ENCODE measurements at places on chromosomes 16 and 17.

DNA sequence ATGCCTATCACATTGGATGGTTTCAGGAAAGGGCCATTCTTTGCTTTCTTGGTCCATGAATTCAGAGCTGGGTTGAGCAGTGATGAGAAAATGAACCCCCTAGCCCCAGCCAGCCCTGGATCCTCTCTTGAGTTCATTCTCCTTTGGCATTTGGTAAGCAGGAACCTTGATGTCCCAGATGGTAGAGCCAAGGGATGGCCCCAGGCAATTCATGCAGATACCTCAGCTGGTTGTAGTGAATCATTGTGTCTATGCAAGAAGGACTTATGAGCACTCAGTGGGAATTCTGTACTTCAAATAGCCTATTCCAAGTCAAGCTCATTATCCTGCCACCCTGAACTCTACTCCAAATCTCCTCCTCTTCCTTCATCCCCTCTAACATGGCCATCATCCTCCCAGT is 412.7 kb downstream of the UTP18 start:
- no peak for DNase-seq

GRCh38 chr17:80499961-80500665 is 23.7 kb upstream of the NPTX1 start:
- no peak for DNase-seq

DNA sequence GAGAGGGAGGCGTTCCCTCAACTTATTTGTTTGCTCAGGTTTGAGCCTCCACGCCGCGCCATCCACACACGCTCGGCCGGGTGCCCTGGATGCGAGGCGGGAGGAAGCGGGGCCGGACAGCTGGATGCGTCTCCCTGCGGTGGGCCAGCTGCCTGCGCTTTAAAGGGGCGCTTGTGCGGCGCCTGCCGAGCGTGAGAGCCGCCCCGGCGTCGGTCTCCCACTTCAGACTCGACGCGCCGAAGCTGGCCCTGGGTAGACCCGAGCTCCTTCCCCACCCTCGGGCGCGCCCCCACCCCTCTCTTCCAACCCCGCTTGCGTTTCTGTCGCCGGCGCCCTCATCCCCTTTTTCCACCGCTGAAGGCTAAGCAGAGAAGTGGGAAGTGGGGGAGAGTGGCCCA is 527 bp upstream of the CHAD start:
- no peak for DNase-seq

GRCh38 chr16:72568502-72568901 is 396.5 kb upstream of the PMFBP1 start:
- no peak for DNase-seq

DNA sequence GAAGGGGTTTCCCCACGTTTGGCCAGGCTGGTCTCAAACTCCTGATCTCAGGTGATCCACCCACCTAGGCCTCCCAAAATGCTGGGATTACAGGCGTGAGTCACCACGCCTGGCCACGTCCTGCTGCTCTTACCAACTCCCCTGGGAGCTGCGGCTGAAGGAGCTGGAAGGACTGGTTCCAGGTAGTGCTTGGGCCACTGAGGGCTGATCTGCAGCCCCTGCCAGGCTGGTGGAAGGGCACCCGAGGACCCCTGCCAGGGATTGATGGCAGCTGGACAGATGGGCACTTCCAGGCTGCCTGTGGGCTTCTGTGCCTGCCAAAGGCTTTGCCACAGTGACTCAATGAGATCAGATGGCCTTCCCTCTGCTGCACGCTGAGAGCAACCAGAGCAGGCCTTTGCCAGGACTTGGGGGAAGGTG is 2.3 kb downstream of the OXLD1 start:
- DNase-seq = no peak

GRCh38 chr17:43769859-43770258 is 8.9 kb downstream of the DUSP3 start:
- no peak for DNase-seq

DNA sequence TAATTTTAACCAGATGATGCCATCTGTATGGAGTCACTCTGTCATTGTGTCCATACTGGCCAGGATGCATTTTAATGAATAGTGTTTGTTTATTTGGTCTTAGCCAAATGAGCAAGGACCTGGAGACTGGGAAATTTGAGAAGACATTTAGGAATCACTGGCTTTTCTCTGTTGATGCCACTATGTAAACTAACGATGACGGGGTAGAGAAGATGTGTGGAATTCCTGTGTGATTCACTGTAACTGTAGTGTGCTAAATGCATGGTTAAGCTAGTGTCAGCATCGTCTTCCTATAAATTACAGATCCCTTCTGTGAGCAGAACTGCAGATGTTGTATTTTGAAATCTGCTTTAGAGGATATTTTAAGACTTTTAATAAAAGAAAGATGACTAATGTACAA is 66.6 kb downstream of the NOS2 start:
- DNase-seq = no peak

GRCh38 chr17:7634384-7634783 is 4.4 kb downstream of the SHBG start:
- peak; percentile 38 for DNase-seq

GRCh38 chr17:77881545-77881944 is 77.0 kb upstream of the TNRC6C start:
- peak; percentile 95 for DNase-seq

DNA sequence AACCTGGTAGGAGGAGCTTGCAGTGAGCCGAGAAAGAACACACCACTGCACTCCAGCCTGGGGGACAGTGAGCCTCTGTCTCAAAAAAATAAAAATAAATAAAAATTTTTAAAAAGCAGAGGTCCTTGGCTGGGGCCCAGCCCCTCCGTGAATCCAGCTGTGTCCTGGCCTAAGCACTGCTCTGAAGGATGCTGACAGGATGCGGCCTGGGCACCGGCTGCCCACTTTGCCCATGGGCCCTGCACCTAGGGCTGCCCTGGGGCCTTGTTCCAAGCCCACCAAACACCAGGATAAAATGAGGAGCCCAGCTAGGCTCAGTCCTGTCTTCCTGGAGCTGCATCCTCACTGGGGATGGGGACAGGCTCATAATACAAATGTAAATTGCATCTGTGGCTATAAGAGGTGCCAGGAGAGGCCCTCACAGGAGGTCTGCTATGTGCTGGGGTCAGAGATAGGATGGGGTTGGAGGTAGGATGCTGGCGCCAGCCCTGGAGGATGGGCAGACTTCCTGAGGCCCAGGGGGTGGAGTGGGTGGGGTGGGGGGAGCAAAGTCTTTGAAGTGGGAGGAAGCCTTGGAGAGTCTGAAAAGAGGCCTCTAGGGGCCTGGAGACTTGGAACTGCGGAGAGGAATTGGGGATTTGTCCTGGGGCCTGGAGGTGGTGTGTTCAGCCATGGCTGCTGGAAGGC is 6.2 kb downstream of the C16orf89 start:
- DNase-seq = no peak

- DNase-seq = no peak
These were observed 11.4 kb downstream of the ITGAD start for GRCh38 chr16:31404353-31405064.

GRCh38 chr16:20611975-20612481 is 35.9 kb upstream of the ACSM2B start:
- no peak for DNase-seq

DNA sequence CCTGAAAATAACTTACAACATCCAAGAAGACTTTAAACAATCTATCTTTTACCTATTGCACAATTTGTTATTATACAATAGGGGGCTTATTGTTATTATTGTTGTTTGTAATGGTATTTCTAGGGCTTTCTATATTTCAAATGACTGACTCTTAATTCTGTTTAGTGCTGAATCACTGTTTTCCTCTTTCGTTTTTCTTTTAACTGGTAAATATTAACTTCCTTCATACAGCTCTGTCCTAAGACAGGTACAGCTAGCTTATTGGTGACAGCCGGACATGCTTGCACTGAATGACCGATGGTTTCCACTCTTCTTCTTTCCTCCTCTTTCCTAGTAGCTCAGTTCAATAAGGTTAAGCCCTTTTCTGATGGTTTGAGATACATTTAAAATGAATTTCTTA is 11.6 kb downstream of the KRTAP9-7 start:
- no peak for DNase-seq

- peak; percentile 36 for DNase-seq
These were observed 1972.6 kb downstream of the TP53TG3F start for GRCh38 chr16:35431829-35432663.

GRCh38 chr17:5888811-5889210 is 181.4 kb upstream of the WSCD1 start:
- no peak for DNase-seq

- DNase-seq = no peak
These were observed 412.0 kb downstream of the TMEM114 start for GRCh38 chr16:8178271-8178670.

- peak; percentile 18 for DNase-seq
These were observed 82.5 kb downstream of the C17orf67 start for GRCh38 chr17:56751145-56751738.

GRCh38 chr17:9805769-9806168 is 14.4 kb upstream of the DHRS7C start:
- no peak for DNase-seq

- DNase-seq = no peak
These were observed 34.2 kb downstream of the TOM1L2 start for GRCh38 chr17:17937958-17938357.

DNA sequence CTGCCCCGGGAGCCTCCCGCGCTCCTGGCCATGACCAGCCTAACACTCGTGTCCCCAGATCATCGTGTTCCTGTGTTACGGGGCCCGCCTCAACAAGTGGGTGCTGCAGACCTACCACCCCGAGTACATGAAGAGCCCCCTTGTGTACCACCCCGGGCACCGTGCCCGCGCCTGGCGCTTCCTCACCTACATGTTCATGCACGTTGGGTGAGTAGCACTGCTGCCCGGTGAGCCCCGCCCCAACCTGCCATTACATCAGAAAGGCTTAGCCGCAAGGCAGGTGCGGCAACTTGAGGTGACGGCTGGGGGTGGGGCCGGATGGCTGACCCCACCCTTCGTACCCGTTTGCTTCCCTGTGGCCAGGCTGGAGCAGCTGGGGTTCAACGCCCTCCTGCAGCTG is 1.4 kb downstream of the RHBDL1 start:
- DNase-seq = no peak

DNA sequence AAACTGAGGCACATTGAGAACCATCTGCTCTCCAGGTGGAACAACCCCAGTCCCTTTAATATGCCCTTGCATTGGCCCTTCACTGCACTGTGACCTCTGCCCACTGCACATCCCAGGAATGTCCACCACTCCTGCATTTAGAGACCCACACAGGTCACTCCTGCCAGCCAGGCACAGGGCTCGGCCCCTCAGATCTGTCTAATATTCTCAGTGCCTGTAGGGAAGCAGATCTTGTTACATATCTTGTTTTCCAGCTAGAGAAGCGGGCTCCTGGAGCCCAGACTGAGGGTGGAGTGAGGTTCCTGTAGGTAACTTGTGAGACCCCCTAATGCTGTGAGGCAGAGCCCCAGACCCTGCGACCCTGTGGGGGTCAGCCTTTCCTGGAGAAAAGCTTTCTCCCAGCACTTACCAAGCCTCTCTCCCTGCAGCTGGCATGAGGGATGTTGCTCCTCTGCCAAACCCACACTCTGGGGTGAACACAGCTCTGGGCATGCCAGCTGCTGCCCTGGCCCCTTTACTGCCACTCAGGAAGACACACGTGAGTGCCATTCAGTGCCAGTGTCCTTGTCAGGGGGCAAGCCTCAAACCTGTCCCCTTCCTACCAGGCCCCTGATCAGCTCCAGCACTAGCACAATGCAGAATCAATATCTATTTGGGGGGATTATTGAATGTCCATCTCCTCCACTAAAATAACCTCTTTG is 40.3 kb upstream of the CRHR1 start:
- DNase-seq = no peak

- DNase-seq = peak; percentile 84
These were observed 6.6 kb downstream of the WFIKKN2 start for GRCh38 chr17:50841949-50842354.

DNA sequence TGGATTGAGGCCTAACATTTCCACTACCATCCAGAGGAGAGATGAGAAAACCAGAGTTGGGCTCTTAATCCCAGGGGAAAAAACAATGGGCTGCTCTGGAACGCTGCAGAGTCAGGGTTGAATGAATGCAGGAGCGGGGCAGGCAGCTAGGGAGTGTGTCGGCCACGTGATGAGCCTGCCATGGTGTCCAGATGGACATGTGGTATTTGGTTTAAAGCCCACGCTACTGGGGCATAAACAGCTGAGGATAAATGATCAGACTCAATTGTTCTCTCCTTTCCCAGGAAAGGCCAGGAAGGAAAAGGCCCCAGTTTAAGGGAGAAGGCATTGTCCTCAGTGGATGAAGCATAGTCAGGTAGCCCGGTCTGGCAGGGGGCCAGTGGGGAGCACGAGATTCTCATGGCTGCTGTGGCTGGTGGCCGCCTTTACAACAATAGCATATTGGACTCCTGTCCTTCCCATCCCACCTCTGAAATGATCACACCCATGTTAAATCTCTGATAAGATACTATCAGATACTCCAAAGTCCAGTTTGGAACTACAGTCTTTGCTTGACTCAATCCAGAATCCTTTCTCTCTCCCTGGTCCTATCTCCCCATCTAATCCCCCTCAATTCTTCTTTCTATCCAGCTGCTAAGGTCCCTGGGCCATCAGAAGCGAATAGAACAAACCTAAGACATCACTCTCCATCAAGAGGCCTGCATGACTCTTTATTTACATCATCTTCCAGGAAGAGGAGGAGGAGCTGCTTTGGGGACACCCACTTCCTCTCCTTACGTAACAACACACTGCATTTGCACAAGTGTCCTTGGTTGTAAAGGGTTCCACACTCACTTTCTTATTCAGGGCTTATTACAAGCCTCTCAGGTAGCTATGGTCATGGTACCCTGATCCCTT is 20.4 kb downstream of the CA4 start:
- peak; percentile 67 for DNase-seq

GRCh38 chr16:11149011-11149616 is 106.9 kb downstream of the SOCS1 start:
- no peak for DNase-seq

DNA sequence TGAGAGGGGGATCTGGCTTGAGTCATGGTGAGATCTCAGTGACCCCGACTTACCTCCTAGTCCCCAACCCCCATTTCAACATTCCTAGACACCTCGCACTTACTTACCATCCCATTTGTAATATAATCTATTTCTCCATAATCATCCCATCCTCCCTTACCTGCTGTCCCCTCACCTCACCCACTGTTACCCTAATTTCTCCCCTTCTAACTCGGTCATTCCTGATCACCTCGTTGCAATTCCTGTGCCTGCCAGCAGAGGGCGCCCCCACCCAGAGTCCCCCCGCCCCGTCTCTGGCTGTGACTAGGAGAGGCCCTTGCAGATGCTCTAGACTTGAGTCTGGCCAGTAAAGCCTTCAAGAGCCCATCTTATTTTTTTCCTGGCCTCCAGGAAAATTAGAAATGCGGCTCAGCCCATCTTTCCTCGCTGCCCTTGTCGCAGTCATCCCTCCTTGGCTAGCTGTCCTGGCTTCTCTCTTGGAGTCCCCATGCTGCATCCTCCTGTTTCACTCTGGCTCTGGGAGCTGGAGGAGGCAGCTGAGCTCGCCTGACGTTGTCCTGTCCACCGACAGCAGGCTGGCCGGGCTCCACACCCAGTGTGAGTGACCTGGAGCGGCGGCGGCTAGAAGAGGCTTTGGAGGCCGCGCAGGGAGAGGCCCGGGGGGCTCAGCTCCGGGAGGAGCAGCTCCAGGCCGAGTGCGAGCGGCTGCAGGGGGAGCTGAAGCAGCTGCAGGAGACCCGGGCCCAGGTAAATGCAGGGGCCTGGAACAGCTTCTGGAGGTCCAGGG is 5.0 kb downstream of the TBKBP1 start:
- DNase-seq = peak; percentile 77

GRCh38 chr17:64092952-64093451 is 36.9 kb downstream of the ERN1 start:
- no peak for DNase-seq
